ENCODE measurements at places on chromosomes 3 and 15.

- no peak for DNase-seq
Measured at GRCh38 chr3:15654891-15655290, 53.3 kb downstream of the BTD start.

- no peak for DNase-seq
Measured at GRCh38 chr15:101445562-101446517, 43.7 kb downstream of the PCSK6 start.

- DNase-seq = no peak
Measured at GRCh38 chr15:91284758-91285466, 184.9 kb downstream of the SV2B start.

GRCh38 chr3:155941354-155941753 lies 70.9 kb downstream of the GMPS start:
- DNase-seq = no peak

- peak; percentile 59 for DNase-seq
Measured at GRCh38 chr15:68618394-68618793, 39.6 kb downstream of the CORO2B start.

DNA sequence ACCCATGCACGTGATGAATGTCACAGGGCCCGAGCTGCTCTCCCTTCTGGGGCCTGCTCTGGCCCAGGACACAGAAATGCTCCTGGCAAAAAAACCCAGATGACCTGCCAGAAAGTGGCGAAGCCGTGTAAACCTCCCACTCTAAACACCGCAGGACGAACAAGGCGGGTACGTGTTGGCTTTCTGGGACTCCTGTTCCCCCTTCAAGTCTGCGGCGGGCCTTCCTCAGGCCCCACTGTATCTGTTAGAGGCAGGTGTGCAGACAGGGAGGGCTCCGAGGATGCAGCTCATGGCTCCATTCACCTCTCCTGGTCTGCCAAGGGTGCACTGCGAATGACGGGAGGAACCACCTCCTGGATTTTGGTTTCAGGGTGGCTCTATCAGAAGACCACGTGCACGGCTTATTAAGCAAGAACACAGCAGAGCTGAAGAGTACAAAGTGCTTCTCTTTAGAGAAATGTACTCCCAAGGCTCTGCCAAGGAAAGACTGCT lies 173.8 kb downstream of the ADAMTS17 start:
- DNase-seq = no peak

GRCh38 chr3:147304756-147305155 lies 101.6 kb downstream of the ZIC4 start:
- DNase-seq = no peak

- no peak for DNase-seq
Measured at GRCh38 chr15:98525661-98526001, 122.7 kb upstream of the IGF1R start.

DNA sequence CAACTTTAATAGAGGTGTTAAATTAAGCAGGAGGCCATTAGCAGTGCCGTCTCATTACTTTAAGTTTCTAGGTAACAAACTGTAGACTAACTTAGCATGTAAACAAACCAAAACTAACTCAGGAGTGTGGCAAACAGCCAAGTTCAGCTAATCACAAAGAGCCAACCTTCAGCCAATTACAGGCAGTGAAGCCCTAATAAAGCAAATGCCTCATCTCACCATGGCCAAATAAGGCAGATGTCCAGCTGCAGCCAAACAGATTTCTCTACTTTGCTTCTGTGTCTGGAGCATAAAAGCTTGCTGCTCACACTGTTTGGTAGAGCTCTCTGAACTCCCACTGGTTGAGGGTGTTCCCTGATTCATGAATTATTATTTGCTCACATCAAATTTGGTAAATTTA lies 835.4 kb upstream of the GBE1 start:
- no peak for DNase-seq

DNA sequence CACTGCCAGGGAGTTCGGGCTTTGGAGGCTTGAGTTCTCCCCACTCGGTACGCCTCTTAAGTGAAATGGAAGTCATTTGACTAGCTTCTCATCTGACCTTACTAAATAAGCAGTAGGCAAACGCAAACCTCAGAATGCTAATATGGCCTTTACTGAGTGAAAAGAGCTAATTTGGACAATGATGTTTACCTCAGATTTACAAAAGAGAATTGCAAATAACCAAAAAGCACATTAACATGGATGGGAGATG lies 1.6 kb upstream of the RNU6-1 start:
- peak; percentile 40 for DNase-seq

DNA sequence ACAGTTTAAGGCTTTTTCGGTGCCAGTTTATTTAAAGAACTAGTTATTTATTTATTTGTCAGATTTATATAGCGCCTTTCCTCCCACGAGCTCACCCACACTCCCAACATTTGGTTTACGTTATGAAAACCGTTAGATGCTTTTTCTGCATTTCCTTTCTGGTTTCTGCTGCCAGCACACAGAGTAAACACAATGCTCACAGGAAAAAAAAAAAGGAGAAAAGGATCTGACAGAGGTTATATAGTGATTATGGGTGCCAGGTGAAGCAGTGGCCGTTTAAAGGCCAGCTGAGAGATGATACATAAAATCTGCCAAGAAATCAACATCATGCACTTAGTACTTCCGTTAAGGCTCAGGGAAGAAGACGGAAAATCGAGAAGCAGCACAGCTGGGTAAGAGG lies 37.9 kb downstream of the ETV5 start:
- no peak for DNase-seq

GRCh38 chr3:77071364-77071763 lies 31.5 kb downstream of the ROBO2 start:
- no peak for DNase-seq

DNA sequence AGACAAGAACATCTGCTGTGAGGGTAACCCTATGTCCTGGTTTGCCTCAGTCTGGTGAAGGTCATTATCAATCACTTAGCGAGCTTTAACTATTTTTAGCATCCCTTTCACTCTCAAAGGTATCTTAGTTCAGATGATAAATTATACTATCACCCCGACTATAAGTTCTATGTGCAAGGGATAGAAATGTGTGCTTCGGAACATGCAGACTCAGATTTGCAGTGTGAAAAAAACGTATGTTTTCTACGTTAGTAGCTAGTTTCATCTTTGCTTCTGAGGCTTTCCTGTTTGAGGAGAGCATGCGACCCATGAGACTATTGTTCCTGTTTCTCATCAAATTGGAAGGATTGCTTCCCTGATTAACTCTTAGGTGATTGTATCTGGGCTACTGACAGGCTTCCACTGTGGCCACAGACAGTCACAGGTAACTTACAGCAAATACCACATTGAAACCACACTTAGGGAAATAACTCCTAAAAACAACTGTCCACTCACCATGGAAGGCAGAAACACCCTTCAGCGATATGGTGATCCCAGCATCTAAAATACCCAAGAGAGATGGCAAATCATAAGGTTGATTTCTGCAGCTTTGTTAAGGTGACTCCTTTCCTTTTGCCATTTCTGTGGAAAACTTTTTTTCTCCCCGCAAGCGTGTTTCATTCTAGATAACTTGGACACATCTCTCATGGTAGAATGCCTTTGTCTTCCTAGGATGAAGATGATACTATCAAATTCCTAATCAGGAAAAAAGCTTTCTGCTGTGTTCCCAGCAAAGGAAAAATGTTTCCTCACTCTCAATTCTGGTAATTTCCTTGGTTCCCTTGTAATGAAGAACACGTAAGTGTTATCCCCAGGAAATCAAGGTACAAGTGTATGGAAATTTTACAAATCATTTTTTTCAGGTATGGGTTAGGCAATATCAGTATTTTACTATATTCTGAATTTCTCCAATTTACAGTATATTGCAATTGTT lies 5.2 kb downstream of the GCSAM start:
- DNase-seq = no peak

All from DMS53 (cell line).